ENCODE measurements at places on chromosomes 6 and 20. TPM values are rescaled to one million over a fixed set of nuclear protein-coding genes. Genes with fewer than 3 reads are reported as not detected.

GRCh38 chr6:16292432-16292831 is 54.0 kb downstream of the GMPR start:
- H3K27ac ChIP-seq: no peak overlapping the region
- H3K4me1 ChIP-seq: no peaks in the 10 kb centered on the region
- H3K27me3 ChIP-seq: no peaks in the 10 kb centered on the region
- H3K36me3 ChIP-seq: no peaks in the 10 kb centered on the region
- no peak overlapping the region for H3K4me3 ChIP-seq

GRCh38 chr6:10014557-10014956 is 400.3 kb downstream of the TFAP2A start:
- no peaks in the 10 kb centered on the region for H3K36me3 ChIP-seq
- no peaks in the 10 kb centered on the region for H3K4me1 ChIP-seq

DNA sequence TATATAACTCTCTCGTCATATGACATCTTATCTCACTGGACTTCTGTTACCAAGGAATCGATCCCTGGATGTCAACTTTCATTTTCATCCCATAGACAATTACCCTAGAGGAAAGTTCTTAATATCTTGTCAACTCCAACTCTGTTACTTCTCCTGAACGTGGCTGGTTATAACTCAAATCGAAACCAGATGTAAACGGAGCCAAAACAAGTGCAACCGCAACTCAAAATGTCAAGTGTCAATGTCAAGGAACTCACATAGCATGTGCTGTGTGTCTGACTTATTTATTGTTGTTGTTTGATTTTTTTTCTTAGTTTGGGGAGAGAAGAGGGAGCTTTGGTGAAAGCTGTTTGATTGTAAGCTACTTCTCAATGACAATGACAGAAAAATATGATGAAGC is 108.6 kb downstream of the VIP start:
- no peak overlapping the region for H3K4me3 ChIP-seq
- no peak for DNase-seq
- H3K27ac ChIP-seq: no peak overlapping the region
- no peaks in the 10 kb centered on the region for H3K36me3 ChIP-seq
- H3K4me1 ChIP-seq: no peaks in the 10 kb centered on the region
- no peaks in the 10 kb centered on the region for H3K27me3 ChIP-seq

- no peaks in the 10 kb centered on the region for H3K36me3 ChIP-seq
- H3K4me3 ChIP-seq: no peak overlapping the region
- peak overlapping the region; percentile 45 for H3K27ac ChIP-seq
- no peaks in the 10 kb centered on the region for H3K27me3 ChIP-seq
- DNase-seq: no peak
Observed at GRCh38 chr6:11425431-11425871, 112.1 kb upstream of the TMEM170B start.

GRCh38 chr6:158672726-158673125 is 22.9 kb downstream of the SYTL3 start:
- DNase-seq: no peak
- no peaks in the 10 kb centered on the region for H3K27me3 ChIP-seq
- no peak overlapping the region for H3K27ac ChIP-seq
- H3K4me3 ChIP-seq: no peak overlapping the region
- H3K4me1 ChIP-seq: peaks cover 10% of the 10 kb centered on the region
- no peaks in the 10 kb centered on the region for H3K36me3 ChIP-seq

- H3K36me3 ChIP-seq: no peaks in the 10 kb centered on the region
- H3K4me1 ChIP-seq: peaks cover 36% of the 10 kb centered on the region
- H3K27me3 ChIP-seq: no peaks in the 10 kb centered on the region
- no peak overlapping the region for H3K4me3 ChIP-seq
Observed at GRCh38 chr6:13402711-13403110, 74.4 kb upstream of the TBC1D7 start.

DNA sequence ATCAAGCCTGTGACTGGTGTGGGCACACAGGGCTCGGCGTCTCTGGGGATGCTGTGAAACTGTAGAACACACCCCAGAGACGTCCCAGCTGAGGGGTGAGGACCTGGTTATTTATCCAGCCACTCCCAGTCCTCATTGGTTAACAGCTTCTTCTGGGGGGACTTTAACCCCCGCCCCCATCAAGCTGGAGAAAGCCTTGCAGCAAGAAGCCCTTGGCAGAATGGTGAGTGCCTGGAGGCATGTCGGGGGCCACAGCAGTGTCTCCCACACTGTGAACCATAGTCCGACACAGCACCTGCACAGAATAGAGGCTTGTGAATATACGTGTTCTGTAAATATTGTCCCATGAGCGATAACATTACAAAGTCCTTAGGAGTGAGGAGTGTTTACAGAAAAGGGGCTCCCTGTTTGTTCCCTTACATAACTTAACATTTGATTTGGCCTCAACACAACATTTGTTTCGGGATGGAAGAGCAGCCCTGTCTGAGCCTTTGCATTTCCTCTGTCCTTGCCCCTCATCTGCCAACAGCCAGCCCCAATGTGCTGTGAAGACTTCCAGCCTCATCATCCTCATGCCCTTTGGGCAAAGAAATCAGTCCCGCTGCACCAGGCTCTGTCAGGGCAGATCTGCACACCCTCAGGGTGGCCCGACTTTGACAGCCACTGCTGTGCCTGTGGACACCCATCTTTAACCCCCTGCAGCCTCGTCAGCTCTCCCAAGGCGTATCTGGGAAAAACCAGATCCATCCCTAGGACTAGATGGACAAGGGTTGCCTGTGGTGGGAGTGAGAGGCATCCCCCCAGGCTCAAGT is 2.2 kb upstream of the RRBP1 start:
- H3K27me3 ChIP-seq: no peaks in the 10 kb centered on the region
- no peak for DNase-seq
- no peak overlapping the region for H3K4me3 ChIP-seq
- H3K27ac ChIP-seq: no peak overlapping the region
- peaks cover 20% of the 10 kb centered on the region for H3K4me1 ChIP-seq
- H3K36me3 ChIP-seq: peaks cover 3% of the 10 kb centered on the region

GRCh38 chr20:8144282-8145245 is 12.5 kb downstream of the PLCB1 start:
- no peak overlapping the region for H3K4me3 ChIP-seq
- H3K4me1 ChIP-seq: no peaks in the 10 kb centered on the region
- H3K27me3 ChIP-seq: no peaks in the 10 kb centered on the region
- H3K27ac ChIP-seq: no peak overlapping the region
- no peak for DNase-seq

The SLC22A2 gene
- total RNA-seq: not detected
